Fibroblast of pulmonary artery (primary cell): ENCODE measurements at places on chromosomes 6 and 20.
A peak's percentile ranks its signal among the peaks of the same experiment; 100 is the strongest.

DNA sequence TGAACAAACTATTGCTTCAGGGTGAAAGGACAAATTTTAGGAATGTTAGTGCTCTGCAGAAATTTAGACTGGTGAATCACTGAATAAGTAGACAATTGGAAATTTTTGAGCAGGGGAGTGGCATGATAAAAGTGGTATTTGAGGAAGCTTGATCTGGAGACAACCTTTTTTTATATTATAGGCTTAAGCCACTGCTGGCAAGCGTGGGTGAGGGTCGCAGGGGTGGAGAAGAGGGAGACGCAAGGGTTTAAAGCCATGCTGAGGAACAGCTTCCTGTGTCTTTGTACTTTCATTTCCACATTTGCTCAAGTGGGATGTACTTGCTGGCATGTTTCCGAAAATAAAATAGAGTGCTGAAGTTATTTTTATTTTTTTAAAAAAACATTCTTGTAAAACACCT is 23.7 kb downstream of the NCOA7 start:
- no peak for DNase-seq

DNA sequence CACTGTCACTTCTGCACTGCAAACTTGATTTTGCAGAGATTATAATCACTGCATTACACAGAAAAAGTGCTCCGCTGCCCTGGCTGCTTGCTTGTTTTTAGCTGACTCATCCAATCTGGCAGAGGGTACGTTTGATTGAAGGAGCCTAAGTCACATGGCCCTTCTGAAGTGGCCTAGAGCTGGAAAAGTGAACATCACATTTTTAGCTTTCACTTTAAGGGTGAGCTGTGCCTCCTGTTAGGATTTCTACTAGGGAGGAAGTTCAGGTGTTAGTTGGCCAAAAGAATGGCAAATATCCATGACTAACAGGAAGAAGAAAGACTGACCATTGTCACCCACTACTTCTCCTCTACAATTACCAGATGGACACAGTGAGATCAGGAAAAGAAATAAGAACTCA is 889.1 kb upstream of the MAP3K7 start:
- DNase-seq: peak; percentile 22

- no peak for DNase-seq
Measured at GRCh38 chr6:25254671-25255070, 24.5 kb upstream of the CARMIL1 start.

GRCh38 chr6:117624869-117625481 is 22.7 kb upstream of the GOPC start:
- no peak for DNase-seq

DNA sequence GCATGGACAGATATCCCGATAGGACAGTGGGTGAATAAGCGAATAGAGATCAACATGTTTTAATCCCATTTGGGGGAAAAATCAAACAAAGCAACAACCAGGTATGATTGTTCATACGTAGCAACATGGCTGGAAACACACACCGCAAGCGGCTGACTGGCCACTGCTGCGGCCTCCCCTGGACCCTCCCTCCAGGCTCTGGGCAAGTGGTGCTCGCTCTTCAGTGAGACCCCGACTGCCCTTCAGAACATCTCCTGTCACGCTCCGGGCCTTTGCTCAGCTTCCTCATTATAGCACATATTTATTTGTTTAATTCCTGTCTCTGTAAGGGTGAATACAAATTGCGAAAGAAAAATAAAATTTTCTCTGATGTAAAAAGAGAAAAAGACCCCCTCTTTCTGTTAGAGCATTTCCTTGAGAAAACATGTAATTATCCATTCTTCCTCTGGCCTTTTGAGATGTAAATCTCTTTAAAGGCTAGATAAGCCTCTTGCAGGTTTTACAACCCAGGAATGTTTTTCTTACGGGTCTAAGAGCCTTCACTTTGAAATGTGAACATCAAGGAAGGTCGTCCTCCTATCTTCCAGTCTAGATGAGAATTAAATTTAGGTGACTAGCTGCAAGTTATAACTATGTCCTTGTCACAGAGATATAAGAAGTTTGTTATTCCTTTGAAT is 11.0 kb upstream of the FAM210B start:
- no peak for DNase-seq

GRCh38 chr6:128057946-128058345 is 157.1 kb upstream of the THEMIS start:
- DNase-seq: peak; percentile 11

- no peak for DNase-seq
Measured at GRCh38 chr6:139107051-139107450, 27.8 kb upstream of the HECA start.

GRCh38 chr20:44479643-44480042 is 4.0 kb downstream of the TTPAL start:
- no peak for DNase-seq

GRCh38 chr6:139392794-139393193 is 18.3 kb upstream of the CITED2 start:
- DNase-seq: no peak

DNA sequence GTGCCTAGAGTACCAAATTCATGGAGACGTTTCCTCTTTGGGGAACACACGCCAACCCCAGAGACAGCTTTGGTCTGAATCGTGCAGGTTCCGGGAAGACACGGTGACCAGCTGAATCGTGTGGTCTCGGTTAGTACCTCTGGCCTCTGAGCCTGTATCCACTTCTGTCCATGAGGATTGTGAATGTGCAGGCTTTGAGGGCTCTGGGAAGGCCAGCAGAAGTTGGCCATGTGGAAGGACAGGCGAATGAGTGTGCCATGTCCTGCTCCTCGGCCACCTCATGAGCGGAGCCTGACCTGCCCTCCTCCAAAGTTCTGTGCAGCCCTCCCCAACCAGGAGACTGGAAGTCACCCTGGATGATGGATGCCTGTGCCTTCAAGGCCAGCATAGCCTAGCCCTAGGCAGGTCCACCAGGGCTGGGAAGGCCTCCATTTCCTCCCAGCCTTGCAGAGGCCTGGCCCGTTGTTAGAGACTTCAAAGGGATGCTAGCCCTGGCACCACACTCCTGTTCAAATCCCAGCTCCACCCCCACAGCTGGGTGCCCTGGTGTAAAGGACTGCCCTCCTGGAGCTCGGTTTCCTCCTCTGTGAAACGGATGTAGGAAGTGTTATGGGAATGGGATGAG is 1.7 kb upstream of the TMEM74B start:
- DNase-seq: no peak

GRCh38 chr6:25883991-25884390 is 9.9 kb upstream of the SLC17A3 start:
- DNase-seq: peak; percentile 87

DNA sequence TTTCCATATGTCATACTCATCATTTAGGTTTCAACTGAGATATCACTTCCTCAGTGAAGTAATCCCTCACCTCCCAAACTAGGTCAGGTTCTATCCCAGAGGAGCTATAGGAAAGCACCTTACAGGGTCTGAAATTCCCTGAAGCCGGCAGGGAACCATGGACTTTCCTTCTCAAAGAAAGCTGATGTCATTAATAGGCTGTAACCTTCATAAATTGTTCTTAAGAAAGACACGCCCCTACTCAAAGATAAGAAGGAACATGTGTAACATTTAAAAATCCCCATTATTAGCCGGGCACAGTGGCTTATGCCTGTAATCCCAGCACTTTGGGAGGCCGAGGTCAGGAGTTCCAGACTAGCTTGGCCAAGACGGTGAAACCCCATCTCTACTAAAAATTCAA is 50.0 kb upstream of the RNGTT start:
- DNase-seq: peak; percentile 38

DNA sequence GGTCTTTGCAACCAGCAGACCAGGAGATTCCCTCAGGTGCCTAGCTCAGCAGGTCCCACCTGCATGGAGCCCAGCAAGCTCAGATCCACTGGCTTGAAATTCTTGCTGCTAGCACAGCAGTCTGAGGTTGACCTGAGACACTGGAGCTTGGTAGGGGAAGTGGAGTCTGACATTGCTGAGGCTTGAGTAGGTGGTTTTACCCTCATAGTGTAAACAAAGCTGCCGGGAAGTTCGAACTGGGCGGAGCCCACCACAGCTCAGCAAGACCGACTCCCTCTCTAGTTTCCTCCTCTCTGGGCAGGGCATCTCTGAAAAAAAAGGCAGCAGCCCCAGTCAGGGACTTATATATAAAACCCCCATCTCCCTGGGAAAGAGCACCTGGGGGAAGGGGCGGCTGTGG is 34.3 kb downstream of the PRSS35 start:
- no peak for DNase-seq

DNA sequence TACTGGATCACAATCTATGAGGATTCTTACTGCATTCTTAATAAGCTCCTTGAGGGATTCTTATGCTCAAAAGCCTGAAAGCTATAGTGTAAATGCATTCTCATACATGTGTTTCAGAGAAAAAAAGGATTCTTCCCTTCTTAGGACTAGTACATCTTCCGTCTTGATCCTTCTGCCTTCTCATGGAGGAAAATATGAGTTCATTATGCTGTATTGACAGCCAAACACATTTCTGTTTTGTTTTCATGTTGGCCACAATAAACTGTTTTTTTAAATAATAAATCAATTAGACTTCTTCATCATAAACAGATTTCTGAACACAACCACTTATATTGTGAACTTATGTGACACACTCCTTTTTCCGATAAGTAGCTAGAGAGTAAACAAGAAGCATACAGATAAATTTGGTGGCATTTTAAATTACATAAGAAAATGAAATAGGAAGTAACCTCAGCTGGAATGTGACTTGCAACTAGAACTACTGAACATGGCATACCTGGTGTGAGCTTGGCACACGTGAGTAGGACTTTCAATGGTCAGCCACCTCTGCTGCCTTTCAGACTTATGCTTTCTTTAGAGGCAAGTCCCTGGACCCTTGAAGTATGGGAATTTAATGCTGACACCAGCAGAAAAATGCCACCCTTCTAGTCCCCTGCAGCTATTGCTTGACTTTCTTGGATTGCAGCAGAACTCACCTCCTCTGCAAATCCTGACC is 350.4 kb downstream of the BCKDHB start:
- DNase-seq: no peak

DNA sequence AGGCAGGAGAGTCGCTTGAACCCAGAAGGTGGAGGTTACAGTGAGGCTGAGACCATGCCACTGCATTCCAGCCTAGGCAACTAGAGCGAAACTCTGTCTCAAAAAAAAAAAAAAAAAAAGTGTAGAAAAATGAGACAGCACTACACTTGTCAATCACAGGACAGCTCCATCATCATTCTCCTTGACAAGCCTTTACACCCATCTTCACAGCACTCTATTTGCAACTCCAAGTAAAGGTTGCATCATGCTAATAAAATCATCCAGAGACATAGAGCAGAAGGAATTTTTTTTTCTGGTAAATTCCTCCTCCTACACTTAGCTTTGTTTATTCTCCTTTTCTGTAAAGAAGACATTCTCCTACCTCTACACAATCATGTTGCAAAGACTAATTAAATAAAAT is 791.0 kb upstream of the HS3ST5 start:
- DNase-seq: no peak

DNA sequence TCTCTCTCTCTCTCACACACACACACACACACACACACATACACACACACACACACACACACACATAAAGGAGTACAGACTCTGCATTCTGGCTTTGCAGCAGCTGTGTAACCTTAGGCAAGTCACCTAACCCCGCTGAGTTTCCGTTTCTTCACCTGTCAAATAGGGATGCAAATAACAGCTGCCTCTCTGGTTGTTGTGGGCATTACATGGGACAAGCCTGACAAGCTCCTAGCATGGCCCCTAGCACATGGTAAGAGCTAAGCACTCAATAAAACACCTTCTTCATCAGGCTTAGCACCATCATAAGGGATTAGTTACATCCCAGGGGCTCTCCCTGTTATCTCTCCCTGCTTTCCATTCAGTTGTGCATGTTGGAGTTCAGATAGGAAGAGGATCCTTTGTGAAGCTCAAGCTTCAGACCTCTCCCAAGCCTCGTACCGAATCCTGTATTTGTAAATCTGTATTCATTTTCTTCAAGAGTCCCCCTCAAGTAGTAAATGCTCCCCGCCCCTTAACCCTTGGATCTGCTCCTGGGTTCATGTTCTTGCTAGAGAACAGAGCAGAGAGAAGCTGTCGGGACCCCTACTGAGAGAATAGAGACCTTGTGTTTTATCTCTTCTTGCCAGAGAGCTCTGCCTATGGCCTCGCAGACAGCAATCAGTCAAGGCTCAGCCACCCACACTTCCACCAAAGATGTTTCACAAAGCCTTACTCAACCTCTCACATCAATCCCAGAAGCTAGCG is 2.2 kb downstream of the SLC13A3 start:
- DNase-seq: no peak

DNA sequence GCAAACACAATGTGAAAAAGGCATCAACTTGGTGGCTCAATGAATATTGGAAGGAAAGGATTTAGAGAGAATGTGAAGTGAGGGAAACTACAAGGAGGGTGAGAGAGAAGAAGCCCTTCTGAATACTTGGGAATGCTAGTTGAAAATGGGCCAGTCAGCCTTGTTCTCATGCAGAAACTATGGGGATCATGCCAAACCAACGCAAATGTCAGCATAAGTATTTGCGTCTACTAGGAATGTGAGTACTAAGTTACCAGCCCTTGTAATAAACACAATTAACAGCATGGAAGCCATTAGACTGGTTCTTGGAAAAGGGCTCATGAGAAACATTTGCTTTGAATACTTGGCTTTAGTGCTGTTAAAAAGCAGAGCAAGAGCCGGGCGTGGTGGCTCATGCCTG is 54.9 kb upstream of the AIG1 start:
- DNase-seq: no peak

- DNase-seq: no peak
Measured at GRCh38 chr20:63578224-63579016, 4.4 kb upstream of the HELZ2 start.

- DNase-seq: no peak
Measured at GRCh38 chr20:56730996-56731395, 101.9 kb downstream of the TFAP2C start.

DNA sequence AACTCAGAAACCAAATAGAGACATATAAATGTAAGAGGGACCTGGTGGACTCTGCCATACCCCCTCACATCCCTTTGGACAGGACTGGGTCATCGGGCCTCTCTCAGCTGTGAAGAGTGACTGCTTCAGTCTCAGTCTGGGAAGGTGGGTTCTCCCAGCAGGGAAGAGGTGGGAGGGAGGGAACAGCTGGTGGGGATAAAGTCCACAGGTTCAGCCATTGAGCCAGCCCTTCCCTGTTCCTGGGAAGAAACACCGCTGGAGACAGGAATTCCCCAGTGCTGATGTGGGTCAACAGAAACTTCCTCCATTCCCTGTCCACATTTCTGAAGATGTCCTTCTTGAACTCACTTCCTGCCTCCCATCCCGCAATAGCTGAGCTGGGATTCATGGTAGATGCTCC is 209.2 kb upstream of the PMEPA1 start:
- DNase-seq: no peak

DNA sequence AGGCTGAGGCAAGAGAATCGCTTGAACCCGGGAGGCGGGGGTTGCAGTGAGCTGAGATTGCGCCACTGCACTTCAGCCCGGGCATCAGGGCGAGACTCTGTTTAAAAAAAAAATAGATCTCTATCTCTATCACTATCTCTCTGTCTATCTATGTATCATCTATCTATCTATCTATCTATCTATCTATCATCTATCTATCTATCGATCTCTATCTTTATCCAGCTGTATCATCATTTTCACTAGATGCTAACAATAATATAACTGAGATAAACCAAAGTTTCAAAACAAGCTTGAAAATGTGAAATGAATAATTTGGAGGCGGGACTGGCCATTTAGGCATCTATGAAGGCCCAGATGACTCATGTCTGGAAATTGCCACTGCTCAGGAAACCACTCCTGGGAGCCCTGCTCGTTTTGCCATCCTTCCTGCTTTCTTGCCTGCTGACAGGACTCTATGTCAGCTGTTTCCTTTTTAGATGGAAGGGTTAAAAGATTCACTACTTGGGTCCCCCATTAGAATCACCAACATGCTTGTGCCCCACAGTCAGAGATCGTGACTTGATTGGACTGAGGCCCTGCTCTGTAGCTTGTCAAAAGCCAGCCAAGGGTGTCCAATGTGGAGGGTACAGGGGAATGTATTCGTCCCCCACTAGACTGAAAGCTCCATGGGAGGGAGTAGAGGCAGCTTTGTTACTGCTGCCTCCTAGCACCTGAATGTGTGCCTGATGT is 61.7 kb downstream of the UTRN start:
- peak; percentile 81 for DNase-seq
